ENCODE measurements at places on chromosomes 5 and 9.

DNA sequence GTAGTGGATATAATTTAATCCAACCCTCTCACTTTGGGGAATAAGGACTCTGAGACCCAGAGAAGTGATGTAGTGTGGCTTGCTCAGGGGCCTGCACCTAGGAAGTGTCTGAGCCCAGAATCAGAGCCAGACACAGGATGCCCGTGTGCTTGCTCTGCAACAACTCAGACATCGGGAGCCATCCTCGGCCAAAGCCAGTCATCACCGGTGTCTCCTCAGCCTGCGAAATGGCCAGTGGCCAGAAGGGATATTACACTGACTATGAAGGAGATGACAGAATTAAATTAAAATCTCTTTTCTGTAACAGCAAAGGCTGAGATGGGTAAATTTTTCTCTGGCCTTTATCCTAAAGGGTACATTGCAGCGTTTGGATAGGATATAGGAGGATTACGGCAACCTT lies 102.9 kb downstream of the MARCHF11 start:
- DNase-seq: no peak

DNA sequence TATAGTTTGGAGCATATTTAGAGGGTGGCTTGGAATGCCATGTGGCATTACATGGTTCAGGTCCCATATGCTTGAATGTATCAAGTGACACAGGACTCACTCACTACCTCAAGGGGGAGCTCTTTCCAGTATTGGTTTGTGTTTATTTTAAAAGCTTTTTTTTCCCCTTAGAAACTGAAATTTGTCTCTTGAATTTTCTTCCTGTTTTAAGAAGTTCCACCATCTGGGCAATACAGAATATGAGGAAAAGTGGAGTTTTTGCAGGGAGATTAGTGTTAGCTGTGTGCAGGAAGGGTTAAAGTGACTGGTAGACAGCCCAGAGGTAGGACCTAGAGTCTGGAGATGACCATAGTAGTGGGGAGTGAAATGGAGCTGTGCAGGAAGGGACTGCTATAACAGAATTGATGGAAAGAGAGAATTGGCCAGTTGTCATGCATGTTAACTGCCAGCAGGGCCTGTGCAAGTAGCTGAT lies 36.6 kb downstream of the CTNNA1 start:
- DNase-seq: no peak

- no peak for DNase-seq
Measured at GRCh38 chr5:118479285-118479684, 509.1 kb downstream of the DTWD2 start.

DNA sequence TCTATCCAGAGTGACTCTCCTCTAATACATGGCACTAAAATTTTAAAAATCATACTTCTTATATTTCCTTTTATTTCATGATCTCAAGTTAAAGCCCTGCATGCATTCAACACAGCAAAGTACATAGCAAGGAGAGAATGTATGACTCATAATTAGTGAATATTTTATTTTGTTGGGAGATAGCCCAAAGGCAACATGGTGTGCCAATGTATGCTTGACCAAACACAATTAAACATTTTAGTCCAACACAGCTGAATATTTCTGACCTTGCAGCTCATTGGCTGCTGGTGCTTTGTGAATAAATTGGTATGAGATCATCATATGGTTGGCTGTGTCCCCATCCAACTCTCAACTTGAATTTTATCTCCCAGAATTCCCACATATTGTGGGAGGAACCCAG lies 103.5 kb downstream of the NPR3 start:
- DNase-seq: no peak

DNA sequence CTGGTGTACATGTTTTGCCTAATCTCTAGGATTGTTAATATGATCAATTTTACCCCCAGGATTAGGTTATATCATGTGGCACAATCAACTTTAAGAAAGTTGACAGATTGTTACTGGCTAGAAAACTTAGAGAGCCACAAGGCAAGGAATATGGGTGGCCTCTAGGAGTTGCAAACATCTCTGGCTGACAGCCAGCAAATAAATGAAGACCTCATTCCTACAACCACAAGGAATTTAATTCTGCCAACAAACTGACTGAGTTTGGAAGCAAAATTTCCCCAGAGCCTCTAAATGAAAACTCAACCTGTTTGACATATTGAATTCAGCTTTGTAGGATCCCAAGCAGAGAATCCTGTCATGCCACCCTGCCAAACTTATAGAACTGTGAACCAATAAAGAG lies 196.4 kb upstream of the PTGER4 start:
- no peak for DNase-seq

GRCh38 chr5:25107853-25108252 lies 463.1 kb upstream of the CDH10 start:
- no peak for DNase-seq

DNA sequence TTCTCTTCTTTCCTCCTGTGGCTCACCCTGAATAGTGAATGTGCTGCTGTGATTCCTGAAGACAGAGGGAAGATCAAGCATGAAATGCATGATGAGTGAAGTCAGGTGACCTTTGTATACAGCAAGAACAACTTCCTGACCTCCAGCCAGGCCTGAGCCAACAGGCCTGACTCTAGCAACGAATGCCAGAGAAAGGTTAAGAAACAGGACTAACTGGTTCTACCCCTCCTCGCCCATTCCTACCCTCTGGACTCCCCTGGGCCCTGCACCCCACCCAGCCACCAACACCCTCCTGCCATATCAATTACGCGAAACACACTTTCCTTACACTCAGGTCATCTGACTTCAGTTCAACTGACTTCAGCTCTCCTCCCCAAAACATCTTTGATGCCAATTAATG lies 4.9 kb downstream of the SUSD1 start:
- no peak for DNase-seq

- no peak for DNase-seq
Measured at GRCh38 chr9:2591967-2592366, 29.6 kb upstream of the VLDLR start.

- no peak for DNase-seq
Measured at GRCh38 chr5:36575361-36575781, 31.0 kb upstream of the SLC1A3 start.

GRCh38 chr5:116273448-116274242 lies 188.8 kb downstream of the COMMD10 start:
- no peak for DNase-seq

GRCh38 chr9:419571-420171 lies 205.0 kb downstream of the DOCK8 start:
- no peak for DNase-seq

GRCh38 chr5:59988396-59988795 lies 94.9 kb upstream of the PDE4D start:
- DNase-seq: no peak

DNA sequence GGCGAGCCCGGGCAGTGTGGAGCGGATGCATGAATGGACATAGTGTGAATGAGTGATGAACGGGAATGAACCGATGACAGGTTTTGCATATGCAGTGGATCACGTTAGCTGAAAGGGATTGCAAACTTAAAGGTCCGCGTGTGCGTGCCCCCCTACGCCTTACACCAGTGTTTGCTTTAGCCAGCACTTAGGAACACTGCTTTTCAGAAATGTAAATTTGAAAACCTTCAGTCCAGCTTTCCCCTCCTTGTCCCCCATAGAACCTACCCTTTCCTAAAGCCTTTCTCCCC lies 692 bp downstream of the PSAT1 start:
- DNase-seq: no peak

DNA sequence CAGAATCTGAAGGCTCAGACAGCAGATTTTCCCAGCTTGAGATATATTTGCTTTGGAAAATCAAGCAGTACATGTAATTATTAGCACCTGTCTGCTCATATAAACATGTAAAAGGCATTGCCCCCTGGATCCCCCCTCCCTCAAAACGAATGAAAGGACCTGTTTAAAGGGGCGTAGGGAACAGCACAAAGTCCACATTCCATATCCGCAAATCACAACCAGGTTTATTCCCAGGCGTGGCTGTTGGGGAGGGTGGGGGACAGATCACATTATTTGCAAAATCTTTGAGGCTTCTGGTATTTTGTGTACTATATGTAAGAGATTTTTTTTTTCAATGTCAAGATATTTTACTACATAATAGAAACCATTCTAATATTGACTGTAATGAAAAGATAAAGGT lies 8.7 kb upstream of the MRPS2 start:
- no peak for DNase-seq

- no peak for DNase-seq
Measured at GRCh38 chr9:126146254-126147145, 180.1 kb upstream of the MVB12B start.

DNA sequence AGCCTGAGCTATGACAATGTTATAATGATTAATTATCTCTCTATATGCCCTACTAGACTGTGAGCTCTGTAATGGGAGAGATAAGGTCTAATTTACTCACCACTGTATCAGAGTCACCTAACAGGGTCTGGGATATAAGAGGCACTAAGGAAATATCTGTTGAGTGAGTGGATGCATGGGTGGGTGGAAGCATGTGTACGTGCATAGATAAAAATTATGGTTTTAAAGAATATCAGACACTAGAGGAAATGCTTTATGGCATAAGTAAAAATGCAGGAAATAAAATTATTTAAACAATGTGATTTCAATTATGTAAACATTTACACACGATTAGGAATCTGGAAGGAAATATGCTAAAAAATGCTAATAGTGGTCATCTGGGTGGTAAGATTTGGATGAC lies 137.8 kb downstream of the SPOCK1 start:
- no peak for DNase-seq

GRCh38 chr5:176736931-176737745 lies 73.2 kb upstream of the UNC5A start:
- no peak for DNase-seq

GRCh38 chr9:111978616-111979015 lies 82.0 kb downstream of the UGCG start:
- no peak for DNase-seq

GRCh38 chr5:151686674-151687407 lies at the start of gene SPARC:
SPARC (minus strand) TSS chr5:151686915; CDS start chr5:151676188, 10,727 bp downstream.
- DNase-seq: no peak

DNA sequence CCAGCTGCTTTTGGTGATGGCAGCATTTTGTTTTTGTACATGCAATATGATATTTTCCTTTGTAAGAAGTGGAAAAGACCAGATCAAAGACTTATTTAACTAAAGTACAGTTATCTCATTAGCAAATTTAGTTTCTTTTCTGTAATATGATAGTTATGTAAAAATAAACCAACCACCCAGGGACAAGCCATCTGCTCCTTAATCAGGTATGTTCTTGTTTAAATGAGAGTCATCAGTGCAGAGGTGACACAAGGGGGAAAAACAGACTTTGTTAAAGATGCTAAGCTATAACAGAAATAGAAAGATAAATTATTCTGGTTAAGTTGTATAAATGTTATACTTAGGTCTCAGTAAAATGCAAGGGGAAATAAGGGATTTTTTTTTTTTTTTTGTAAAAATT lies 805.7 kb upstream of the SEMA6A start:
- DNase-seq: no peak

- DNase-seq: no peak
Measured at GRCh38 chr5:5605170-5605764, 182.8 kb downstream of the ICE1 start.

All from activated T-helper 1 cell treated with Interleukin-2 at 50 U/mL for 16 hours (primary cell).